Hepatic stellate cell (primary cell): ENCODE measurements at places on chromosomes 1 and 21.

- no peak for DNase-seq
These were observed 2.7 kb downstream of the IGSF9 start for GRCh38 chr1:159942632-159943277.

- no peak for DNase-seq
These were observed 1331.1 kb downstream of the MRPL39 start for GRCh38 chr21:24276204-24276603.

- DNase-seq = peak; percentile 87
These were observed 1.0 kb upstream of the PIGV start for GRCh38 chr1:26786437-26787380.

DNA sequence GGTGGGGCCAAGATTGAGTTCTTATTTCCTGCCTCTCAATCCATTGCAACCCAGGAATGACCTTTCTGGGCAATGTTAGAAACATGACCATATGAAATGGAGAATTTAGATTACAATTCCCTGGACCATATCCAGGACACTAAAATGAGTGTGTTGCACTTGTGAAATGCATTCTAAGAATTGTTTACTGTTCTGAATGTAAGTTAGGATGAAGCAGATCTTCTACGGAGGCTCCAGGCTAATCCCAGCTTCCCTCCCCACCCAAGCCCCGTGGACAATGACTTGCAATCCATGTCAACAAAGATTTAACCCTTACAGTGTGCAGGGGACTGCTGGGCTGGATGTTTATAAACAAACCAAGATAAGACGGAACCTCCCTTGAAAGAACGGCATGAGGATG, 31.7 kb upstream of the HAO2 start:
- DNase-seq = no peak

DNA sequence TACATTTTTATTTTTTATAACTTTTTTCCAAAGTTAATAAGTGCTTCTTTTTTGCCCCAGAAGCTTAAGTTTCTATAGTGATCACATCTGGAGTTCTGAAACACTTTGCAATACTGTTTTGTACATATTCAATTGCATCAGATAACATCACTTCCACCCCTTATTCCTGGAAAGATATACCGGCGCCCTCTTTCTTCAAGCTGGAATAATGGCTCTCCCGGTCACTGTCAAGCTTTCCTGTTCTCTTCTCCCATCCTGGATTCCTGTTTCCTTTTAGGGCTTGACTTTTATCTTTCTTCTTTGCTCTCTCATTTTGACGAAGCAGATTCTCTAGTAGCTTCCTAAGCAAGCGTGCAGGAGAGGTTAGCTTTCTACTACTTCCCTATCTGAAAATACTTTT, 1866.8 kb downstream of the MRPL39 start:
- DNase-seq = no peak

DNA sequence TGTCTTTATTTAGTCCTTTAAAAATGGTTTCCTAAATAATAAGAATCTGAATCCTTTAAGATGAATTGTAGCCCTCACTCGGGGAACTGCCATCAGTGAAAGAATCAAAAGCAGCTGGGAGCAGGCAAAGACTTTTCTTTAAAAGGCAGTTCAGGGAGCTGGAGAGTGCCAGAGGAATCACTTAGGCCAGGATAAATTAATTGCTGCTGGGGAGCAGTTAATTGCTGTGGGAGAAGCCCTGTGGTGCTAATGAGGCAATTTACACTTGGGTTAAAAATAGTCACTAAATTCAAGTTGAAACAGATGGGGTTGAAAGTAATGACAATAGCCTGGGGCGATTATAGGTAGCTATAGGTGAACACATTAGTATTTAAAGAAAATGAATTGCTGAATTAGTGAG, 38.7 kb upstream of the COL24A1 start:
- no peak for DNase-seq

DNA sequence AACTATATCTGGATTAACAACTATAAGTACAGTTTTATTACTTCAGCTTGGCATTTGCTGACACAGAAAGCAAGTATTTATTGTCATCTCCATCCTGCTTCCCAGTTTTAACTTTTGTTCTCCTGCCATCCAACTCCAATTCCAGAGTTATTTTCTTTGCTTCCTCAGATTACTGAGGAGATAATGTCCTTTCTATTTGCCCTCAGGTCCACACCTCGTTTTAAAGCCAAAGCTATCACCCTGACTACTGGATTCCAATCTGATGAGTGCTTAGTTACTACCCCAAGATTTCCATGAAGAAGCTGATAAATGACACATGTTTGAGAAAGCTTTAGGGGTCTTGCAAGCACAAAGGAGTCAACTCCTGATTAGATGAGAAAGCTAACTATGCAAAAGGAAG, 25.2 kb downstream of the ACKR1 start:
- DNase-seq = no peak

DNA sequence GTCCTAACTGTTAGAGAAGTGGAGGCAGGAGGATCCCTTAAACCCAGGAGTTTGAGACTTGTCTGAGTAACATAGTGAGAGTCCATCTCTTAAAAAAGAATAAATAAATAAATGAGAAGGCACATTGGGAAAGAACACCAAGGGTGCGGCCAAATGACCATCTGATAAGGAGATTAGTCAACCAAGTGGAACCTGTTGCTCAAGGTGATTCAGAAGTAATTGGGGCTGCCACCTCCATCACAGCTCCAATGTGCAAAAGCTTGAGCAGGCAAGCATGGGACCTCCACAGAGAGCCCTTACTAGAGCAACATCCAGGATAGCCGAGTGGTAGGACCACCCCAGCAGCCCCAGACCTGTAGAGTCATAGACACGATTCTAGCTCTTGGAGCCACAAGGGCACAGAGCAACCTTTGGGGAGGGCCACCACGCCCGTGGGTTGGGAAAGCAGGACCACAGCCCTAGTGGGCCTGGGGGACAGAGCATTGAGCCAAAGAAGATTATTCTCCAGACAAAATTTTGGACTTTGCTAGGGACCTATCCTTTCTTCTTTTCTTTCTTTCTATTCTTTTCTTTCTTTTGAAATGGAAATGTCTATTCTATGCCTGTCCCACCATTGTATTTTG, 40.9 kb downstream of the KCNK1 start:
- DNase-seq = no peak

DNA sequence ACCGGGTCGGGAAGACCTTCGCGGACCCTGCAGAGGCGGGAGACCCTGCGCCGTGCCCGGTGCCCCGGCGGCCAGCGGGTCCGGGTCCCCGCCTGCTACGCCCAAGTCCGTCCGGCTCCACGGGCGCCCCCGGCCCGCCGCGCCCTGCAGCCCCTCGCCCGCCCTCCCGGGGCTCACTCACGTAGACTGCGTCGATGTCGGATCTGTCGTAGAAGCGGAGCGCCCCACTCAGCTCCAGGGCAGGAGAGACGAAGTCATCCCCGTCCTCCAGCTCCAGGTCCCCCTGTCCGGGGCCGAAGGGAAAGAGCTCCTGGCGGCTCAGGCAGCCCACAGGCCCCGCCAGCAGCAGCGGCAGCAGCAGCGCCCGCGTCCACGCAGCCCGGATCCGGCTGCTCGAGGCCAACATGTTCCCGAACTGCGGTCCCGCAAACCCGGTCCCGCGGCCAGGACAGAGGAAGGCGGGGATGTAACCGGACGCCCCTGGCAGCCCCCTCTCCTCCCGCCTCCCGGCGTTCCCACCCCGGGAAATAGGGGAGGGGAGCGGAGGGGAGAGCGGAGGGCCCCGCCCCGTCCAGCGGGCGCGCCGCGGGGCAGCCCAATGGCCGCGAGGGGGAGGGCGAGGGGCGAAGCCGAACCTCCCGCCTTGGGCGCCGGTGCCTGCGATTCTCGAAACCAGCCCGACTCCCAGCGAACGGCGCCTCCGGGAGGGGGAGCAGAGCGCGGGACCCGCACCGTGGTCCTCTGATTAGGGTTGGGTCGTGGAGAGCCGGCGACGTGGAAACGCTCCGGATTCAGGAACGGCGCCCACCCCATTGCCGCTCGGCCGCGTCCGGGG, at the start of gene NID1:
TSS of gene NID1 (minus strand) at position 417 of the 835 bp plus-strand sequence. CDS start at position 406, 11 bp downstream.
- peak; percentile 90 for DNase-seq

DNA sequence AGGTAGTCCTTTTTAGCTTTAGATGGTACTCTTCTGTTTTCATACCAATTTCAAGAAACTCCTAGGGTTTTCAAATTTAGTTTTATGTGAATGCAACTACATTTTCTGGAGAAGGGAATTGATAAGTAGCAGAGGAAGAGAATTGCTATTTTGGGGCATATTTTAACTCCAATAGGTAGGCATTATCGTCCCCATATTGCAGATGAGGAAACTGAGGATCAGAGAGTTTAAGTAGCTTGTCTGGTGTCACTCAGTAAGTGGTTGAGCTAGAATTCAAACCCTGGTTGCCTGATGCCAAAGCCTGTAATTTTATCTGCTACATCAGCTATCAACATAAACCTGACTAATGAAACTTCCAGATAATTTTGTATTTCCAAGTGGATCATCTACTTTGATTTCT, 1.9 kb downstream of the NFYC start:
- no peak for DNase-seq

DNA sequence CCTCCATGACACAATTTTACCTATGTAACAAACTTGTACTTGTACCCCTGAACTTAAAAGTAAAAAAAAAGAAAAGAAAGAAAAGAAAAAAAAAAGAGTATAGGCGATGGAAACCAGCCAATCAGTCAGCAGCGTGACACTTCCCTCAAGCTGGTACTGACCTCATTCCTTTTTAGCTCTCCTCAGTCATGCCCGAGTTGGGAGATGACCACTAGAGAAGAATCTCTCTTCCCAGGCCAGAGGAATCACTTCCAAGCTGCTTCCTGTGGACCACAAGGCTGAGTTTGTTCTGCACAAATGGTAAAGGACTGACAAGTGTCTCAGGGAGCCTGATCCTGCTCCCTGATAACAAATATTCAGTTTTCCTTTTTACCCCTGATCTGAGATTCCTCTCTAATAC, 313.5 kb upstream of the ESRRG start:
- no peak for DNase-seq

- no peak for DNase-seq
These were observed 289.5 kb downstream of the KIF26B start for GRCh38 chr1:245444147-245444828.

DNA sequence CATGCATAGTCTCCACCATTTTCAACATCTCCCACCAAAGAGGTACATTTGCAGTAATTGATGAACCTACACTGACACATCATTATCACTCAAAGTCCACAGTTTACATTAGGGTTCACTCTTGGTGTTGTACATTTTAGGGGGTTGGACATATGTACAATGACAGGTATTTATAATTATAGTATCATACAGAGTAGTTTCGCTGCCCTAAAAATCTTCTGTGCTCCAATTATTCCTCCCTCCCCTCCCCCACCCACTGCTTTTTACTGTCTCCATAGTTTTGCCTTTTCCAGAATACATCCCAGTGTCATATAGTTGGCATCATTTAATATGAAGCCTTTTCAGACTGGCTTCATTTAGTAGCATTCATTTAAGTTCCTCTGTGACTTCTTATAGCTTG, 13.6 kb downstream of the COA7 start:
- no peak for DNase-seq

DNA sequence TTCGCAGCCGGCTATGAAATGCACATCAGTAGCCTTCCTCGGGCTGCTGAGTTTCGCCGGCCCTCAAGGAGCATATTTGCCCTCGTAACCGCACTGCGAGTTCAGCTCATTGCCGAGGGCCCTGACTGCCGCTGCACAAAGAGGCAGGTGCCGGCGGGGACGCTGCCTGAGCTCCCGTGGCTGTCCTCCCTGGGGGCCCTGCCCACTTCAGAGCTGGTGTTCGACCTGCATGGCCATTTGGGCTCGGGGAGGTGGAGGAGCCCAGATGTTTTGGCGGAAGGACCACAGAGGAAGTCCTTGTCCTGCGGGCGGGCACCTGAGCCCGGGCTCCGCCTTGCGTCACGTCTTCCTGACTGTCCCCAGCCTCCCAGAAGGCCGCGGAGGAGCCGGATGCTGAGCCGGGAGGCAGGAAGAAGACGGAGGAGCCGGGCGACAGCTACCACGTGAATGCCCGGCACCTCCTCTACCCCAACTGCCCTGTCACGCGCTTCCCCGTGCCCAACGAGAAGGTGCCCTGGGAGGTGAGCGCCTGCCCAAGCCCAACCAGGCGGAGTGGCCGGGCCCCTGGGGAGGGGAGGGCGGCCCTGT, 29.9 kb upstream of the LRRC3 start:
- no peak for DNase-seq

- DNase-seq = no peak
These were observed 30.8 kb downstream of the EPHA2 start for GRCh38 chr1:16125088-16125470.

DNA sequence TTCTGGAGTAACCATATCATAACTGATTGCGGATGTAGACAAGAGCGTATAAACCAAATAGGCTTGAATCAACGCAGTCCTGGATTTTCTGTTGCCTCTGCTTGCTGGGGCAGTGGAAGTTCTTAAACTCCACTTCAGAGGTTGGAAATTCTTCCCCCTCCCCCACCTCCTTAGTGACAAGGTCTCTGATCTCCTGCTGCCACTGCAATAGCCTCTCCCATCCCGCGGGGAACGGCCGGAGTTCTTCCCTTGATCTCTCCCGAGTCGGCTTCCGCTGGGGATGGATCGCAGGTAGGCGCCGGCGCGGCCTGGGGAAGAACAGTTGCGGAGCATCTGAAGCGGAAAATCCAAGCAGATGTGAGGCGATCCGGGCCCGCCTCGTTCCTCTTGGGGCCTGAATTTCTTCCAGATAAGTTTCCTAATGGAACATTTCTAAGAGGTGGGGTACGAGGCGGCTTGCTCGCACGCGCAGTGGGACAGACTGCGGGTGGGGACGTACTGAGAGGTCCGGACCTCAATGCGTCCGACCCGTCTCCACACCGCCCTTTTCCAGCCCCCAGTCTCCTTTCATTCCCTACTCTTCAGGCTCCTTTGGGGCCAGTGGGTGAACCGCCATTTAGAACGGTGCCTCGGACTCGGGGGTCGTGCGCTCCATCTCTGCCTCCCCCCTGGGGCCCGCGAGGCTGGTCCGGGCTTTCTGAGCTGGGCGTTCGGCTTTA, 3.1 kb upstream of the SIM2 start:
- DNase-seq = no peak
